ENCODE measurements at places on chromosomes 6 and 20.

- no peak for DNase-seq
These were observed 1.9 kb upstream of the HMGA1 start for GRCh38 chr6:34234667-34235306.

- DNase-seq: no peak
These were observed 58.5 kb downstream of the PCNA start for GRCh38 chr20:5061213-5061612.

DNA sequence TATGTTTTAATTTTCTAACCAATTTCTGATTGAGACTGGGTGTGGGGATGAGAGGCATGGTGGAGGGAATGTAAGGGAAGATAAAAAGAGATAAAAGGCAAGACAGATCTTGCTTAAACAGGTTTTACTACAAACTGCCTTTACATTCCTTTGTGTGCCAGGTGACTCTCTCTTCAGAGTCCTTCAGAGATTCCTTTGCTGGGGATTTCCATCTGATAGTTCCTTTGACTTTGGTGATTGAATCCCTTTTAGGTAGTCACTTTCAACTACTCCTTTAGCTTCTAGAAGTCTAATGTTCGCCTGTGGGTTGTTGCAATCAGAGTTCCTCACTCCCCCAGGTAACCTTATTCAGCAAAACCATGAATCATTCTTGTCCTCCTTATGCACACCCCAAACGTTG, 283.3 kb upstream of the MANEA start:
- DNase-seq: no peak

DNA sequence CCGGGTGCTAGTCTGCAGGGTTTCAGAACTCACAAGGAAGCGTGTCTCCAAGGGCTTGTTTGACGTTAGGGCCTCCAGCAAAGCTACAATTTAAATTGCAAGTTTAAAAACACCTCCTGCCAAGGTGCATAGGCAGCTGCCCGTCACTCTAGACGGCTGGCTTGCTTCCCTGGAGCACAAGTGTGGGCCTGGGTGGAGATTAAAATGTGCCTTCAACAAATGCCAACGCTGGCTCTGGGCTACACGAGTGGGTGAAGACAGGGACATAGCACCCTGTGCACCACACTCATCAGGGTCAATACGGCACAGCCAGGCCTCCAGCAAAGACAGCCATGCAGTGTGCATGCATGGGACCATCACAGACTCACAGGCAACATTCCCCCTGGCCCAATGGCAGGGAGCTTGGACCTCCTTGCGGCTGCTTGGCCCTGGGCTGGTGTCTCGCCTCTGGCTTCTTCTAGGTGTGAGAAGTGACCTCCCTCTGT, 48.4 kb upstream of the FRMD1 start:
- no peak for DNase-seq

- DNase-seq: no peak
These were observed 204.8 kb upstream of the NOX3 start for GRCh38 chr6:155660251-155660977.

DNA sequence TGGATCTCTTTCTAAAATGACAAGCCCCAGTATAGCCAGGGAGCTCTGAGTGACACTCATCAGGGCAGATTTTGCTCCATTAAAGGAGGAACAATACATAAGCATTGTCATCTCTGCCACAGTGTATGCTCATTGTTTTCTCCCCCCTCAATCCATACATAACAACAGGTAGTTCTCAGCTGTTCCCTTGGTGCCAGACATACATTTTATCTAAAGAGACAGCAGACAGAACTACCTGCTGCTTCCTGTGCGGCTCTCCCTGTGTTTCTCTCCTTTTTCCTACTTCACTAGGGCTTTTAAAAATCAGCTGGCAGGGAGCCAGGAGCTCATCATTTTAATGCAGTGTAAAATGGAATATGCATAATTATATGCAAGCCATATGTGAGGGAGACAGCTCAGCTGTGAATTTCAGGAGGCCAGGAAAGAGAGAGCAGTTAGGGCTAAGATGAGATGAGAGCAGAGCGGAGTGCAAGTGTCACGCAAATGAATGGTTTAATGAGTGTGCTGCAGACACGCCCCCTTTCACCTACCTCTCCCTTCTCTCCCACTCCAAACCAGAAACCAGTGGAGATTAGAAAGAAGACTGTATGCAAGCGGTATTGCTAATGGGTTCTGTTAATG, 96.0 kb downstream of the SOBP start:
- peak; percentile 53 for DNase-seq

Data from NCI-H1436 (cell line).